ENCODE measurements at places on chromosomes 1 and 21. TPM values are rescaled to one million over a fixed set of nuclear protein-coding genes. Genes with fewer than 3 reads are reported as not detected.

KCNN3 gene
- total RNA-seq, result under 0.01 TPM

FCGR3A gene
- not detected for total RNA-seq

HSD3B1 gene
- not detected for total RNA-seq

SLC35F3 gene
- total RNA-seq, result 0.12 TPM

ANXA9 gene
- total RNA-seq, result 1.3 TPM

SLC1A7 gene
- 0.12 TPM for total RNA-seq

C1orf87 gene
- total RNA-seq, result not detected

AMPD1 gene
- total RNA-seq, result not detected
